H1 (cell line): ENCODE measurements at places on chromosomes 1 and 21. TPM values are rescaled to one million over a fixed set of nuclear protein-coding genes. Genes with fewer than 3 reads are reported as not detected.

- DNase-seq, result peak; percentile 58
These were observed 51.8 kb upstream of the H6PD start for GRCh38 chr1:9182784-9183257.

DNA sequence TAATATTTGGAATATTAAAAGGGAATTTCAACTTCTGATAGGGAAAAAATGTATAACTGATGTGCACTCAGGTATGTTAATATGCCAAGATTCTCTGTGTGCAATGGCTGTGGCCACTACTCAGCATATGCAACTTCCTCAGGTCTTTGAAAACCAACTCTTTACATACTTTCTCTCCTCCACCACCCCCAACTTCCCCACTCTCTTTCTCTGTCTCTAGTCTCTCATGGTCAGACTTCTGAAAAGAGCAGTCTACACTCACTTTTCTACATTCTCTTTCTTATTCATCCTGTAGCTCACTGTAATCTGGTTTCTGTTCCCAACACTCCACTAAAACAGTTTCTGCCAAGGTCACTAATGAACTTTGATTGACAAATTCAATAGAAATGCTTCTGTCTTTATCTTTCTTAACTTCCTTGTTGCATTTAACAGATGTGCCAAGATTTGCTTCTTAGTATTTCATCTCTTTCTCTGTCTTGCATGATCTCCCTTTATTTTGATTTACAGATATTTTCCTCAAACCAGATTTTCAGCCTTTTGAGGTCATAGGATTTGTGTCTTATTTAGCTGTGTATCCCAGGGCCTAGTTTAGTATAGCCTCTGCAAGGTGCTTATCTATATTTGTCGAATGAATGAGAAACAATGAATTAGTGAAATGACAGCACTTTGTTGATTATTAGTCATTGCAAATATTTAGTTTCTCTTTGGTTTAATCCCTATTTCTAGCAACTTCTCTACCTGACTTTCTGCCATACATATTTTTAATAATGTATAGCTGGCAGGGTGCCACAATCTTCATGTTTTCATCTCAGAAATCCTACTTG, 168.9 kb downstream of the LMO4 start:
- DNase-seq, result no peak

GRCh38 chr1:211553549-211553948, 25.4 kb downstream of the SLC30A1 start:
- DNase-seq, result no peak

GRCh38 chr1:230647321-230647720, 5.0 kb downstream of the COG2 start:
- no peak for DNase-seq

DNA sequence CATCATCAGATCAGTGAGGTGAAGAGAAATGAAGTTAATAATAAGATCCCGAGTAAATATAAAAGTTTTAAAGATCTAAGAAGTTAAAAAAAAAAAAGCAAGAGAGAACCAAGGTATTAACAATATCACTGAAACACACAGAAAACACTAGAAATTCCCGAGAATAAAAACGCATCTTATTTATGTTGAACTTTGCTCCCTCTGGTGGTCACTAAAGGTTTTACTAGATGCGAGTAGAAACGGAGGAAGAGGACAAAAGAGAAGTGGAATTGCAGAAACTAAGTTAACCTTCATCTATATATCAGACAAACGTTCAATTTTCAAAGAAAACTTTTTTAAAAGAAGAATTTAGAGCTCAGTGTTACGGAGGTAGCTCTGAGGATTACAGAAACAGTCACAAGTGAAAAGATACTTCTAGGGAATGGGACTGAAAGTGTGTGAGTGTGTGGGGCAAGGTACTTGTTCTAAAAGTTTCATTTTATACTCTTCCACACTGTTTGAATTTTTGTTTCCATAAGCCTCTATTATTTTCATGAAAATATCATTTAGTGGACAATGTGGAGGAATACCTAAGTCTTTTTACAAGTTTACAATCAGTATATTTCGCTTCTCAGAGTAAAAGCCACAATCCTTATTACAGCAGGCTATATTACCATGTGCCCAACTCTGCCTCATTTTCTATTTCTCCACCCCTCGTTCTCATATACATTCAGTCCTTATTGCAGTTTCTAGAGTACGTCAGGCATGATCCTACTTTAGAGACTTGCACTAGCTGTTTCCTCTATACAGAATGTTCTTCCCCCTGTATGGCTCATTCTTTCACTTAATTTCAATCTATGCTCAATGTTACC, 19.7 kb downstream of the ACBD6 start:
- no peak for DNase-seq

DNA sequence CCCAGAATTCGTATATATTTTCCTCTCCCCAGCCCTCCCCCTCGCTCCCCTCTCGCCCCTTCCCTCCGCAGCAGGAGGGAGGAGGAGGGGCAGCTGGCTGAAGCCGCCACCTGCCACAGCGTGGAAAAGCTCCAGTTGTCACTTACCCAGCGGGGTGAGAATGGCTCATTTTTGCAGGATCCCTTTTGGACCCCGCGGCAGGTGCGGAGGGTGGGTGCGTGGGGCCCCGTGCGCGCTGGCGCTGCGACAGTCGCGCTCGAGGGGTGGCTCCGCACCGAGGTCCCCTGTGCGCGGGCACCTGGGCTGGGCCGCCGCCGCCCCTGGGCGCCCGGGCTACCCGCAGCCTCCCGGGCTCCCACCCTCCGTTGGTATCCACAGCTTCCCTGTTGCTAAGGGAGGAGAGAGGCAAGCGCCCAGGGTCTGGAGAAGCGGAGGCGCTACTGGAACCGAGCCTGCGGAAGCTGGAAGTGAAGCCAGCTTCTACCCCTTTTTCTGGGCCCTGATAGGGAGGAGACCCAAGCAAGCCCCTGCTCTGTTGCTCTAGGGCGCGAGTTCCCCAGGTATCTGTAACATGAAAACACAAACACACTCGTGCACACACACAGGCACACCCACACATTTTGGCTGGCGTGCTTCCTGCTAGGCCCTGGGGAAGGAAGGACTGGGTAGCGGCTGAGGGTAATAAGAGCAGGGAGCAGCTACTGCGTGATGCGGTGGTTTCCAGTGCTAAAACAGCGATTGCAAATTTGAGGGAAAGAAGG, at the start of gene ERICH3:
Gene ERICH3, minus strand, starts transcription at position 442 of the 761 bp plus-strand sequence. Its CDS starts 273 bp downstream, at position 169.
- DNase-seq, result peak; percentile 62

The S100A3 gene
- total RNA-seq, result 0.47 TPM in 1 of 2 replicates, not detected in the other

- no peak for DNase-seq
These were observed 43.4 kb downstream of the AHDC1 start for GRCh38 chr1:27560268-27561123.

- no peak for DNase-seq
These were observed 7.6 kb upstream of the PLEKHO1 start for GRCh38 chr1:150142083-150142482.

- DNase-seq, result no peak
These were observed 115.7 kb downstream of the CENPF start for GRCh38 chr1:214718724-214719123.

- DNase-seq, result no peak
These were observed 34.2 kb upstream of the ATP5PO start for GRCh38 chr21:33949516-33950430.

The GBP2 gene
- total RNA-seq, result not detected in 2 replicates

DNA sequence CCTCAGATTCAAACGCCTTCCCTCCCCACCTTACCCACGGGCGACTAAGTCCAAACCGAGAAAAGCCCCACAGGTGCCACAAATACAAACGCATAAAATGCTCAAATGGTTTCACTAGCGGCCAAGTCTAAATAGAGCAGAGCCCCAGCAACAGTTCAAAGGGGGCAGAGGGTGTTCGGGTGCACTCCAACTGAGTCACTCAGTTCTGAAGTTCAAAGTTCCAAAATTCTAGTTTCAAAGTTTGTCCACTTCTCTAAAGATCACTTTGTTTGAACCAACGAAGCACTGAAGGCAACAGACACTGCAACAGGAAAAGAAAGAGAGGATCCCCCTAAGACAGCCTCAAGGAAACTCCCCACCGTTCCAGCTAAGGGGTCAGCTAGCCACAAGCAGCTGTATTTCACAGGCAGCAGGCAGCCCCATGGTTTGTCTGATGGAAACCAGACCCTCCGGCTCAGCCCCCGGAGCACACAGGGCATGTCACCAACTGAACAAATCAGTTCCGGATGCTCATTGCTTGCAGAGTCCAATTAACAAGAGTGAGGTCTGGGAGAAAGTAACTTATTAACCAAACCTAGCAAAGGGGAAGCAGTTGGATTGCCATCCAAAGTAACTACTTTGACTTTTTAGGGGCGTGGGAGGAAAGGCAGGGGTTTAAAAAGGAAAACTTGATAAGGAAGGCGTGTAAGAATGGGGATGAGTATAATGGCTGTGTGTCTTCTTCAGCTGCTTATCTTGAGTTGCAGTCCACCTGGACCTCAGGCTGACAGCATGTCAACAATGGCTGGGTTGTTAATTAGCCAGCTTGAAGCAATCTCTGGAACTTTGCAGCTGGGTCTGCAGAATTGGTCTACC, 1423.9 kb upstream of the PRMT6 start:
- no peak for DNase-seq

The ADCY10 gene
- not detected in 2 replicates for total RNA-seq

DNA sequence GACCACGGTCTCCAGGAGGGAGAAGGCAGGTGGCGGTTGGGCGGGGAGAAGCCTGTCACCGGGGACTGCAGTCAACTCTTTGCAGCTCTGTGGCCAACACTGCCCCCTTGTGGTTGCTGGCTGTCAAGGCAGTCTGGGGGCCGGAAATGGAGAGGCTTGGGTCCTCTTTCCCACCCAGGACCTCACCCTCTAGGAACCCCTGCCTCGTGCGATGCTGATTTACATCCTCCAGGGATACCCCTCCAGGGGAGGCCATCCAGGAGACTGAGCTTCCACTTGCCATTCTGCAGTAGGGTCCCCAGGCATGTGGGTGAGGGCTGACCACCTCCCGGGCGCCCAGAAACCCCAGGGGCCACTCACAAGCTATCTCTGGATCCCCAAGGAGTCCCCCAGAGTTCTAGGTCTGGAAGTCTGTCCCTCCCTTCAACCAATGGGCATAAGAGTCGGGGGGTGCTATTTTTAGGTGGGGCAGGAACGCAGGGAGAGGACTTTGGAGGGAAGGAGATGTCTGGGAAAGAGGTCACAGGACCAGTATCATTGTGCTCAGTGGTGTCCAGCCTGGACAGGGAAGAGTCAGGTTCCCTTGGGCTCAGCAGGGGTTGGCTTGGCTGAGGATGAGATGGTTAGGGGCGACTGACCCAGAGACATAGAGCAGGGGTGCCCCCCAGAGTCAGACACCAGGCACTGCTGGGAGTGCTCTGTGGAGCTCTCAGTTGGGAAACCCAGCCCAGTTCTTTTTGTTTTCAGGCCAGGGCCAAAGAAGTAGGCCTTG, 7.1 kb upstream of the GPR61 start:
- DNase-seq, result no peak

GRCh38 chr1:39187275-39188046, 17.0 kb upstream of the MACF1 start:
- peak; percentile 6 for DNase-seq
